ENCODE measurements at places on chromosomes 5 and 9. TPM values are rescaled to one million over a fixed set of nuclear protein-coding genes. Genes with fewer than 3 reads are reported as not detected.
A peak's percentile ranks its signal among the peaks of the same experiment; 100 is the strongest.

Gene PCDHB15
- total RNA-seq, result 3.4 TPM

Gene XRCC4
- 8.7 TPM for total RNA-seq

Gene ANKDD1B
- 6.0 TPM for total RNA-seq

Gene TXNDC8
- total RNA-seq, result 5.1 TPM

Gene SLC6A19
- 0.48 TPM for total RNA-seq

Gene MARVELD2
- total RNA-seq, result 3.9 TPM

Gene KLF9
- total RNA-seq, result 53.9 TPM

Gene SLC22A4
- total RNA-seq, result 4.6 TPM

Gene CDC20B
- 0.96 TPM for total RNA-seq

Gene PLAC8L1
- total RNA-seq, result not detected

Gene CCL27
- not detected for total RNA-seq

Gene SPATA31C1
- total RNA-seq, result 1.2 TPM

Gene PCSK1
- 0.96 TPM for total RNA-seq

Gene SH3RF2
- total RNA-seq, result 4.8 TPM

GRCh38 chr9:35814106-35814840 lies 569 bp downstream of the HINT2 start:
- DNase-seq, result peak; percentile 77

DNA sequence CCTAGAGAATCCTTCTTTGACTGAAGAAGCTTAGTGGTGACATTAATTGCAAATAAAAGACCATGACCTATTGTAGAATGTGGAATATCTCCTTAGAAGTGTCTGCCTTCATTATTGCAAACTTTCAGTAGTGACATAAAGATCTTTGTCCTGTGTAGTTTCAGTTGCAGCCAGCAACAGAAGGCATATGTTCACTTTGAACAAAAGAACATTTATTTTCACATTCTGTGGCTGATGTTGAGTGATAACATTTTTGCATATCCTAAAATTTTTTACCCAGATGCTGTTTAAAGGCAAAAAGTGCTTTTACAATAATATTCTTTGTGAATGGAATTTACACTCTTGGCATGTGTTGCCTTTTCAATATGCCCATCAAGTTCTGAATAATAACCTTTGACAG lies 165.9 kb downstream of the TMC1 start:
- no peak for DNase-seq

- no peak for DNase-seq
Measured at GRCh38 chr9:38081356-38082108, 12.5 kb upstream of the SHB start.

- no peak for DNase-seq
Measured at GRCh38 chr5:158007336-158007735, 148.4 kb upstream of the CLINT1 start.

- no peak for DNase-seq
Measured at GRCh38 chr5:10862085-10862484, 101.1 kb upstream of the DAP start.

GRCh38 chr9:28758341-28758740 lies 1185.1 kb upstream of the C9orf72 start:
- DNase-seq, result no peak

GRCh38 chr5:35058374-35058788 lies 10.6 kb upstream of the AGXT2 start:
- DNase-seq, result no peak

- peak; percentile 38 for DNase-seq
Measured at GRCh38 chr5:79512471-79513307, 1.2 kb downstream of the HOMER1 start.

GRCh38 chr9:115804206-115804605 lies 349.4 kb upstream of the PAPPA start:
- DNase-seq, result no peak

DNA sequence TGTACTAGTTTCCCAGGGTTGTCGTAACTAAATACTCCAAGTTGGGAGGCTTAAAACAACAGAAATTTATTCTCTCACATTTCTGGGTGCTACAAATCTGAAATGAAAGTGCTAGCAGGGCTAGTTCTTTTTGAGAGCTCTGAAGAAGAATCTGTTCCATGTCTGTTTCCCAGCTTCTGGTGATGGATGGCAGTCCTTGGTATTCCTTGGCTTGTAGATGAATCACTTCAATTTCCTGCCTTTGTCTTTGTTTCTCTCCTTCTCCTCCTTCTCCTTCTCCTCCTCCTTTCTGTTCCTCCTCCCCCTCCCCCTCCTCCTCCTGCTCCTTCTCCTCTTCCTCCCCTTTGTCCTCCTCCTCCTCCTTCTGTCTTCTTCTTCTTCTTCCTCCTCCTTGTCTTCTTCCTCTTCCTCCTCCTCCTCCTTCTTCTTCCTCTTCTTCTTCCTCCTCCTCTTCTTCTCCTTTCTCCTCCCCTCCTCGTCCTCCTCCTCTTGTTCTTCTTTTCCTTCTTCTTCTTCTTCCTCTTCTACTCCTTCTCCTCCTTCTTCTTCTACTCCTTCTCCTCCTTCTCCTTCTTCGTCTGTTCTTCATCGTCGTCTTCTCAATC lies 104.7 kb upstream of the ANKRD55 start:
- no peak for DNase-seq

DNA sequence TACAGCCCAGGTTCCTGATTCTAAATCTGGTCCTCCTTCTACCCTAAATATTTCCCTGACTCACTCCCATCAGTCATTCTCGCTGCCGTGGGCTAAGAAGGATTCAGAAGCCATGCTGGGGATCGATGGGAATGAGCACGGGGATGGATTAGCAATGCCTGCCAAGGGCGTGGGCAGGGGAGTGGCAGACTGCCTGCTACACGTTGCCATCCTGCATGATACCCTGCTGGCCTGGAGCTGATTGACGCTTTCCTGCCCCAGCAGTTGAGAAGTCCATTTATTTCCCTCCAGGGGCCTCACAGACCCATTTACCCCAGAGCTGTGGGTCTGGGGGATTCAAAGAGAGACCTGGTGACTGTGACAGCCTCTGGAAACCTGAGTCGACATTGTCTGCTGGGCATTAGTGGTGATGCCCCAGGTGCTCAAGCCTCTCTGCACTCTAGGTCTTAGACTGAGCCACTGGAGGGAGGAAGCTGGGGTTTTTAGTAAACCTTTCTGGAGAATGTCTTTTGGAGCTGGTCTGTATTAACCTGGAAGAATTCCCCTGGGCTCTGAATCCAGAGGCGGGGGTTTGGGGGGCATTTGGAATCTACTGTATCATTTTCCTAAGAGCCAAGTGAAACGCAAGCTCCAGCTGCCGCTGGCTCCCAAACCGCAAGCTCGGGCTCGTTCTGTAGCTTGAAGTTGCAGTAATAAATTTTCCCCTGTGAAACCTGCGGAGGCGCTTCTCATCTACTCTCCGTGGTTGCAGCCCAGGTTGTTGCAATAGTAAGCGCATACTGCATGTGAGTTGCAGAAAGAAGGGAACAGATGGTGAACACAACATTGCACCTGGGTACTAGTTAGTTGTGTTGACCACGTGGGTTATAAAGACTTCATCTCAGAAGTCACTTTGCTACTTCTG lies 76.3 kb upstream of the RAPGEF1 start:
- DNase-seq, result no peak

GRCh38 chr5:10519729-10520128 lies 44.1 kb upstream of the ANKRD33B start:
- no peak for DNase-seq

GRCh38 chr9:76359766-76360165 lies 34.5 kb downstream of the RFK start:
- no peak for DNase-seq

DNA sequence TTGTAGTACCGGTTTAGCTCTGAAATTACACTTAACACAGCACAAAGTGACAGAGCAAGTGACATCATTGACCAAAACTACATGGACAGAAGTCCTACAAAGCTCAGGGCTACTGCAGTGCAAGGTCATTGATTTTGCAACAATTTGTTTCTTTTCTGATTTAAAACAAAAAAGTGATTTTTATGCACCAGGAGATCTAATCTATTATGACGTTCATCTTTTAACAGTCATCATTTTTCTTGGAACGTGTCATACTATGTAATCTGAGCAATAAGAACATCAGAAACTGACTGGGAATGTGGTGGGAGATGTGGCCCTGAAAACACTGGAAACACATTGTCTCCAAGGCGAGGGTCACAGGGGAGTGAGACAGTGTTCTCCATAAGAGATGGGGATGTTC lies 17.4 kb upstream of the ZFAND5 start:
- DNase-seq, result no peak

DNA sequence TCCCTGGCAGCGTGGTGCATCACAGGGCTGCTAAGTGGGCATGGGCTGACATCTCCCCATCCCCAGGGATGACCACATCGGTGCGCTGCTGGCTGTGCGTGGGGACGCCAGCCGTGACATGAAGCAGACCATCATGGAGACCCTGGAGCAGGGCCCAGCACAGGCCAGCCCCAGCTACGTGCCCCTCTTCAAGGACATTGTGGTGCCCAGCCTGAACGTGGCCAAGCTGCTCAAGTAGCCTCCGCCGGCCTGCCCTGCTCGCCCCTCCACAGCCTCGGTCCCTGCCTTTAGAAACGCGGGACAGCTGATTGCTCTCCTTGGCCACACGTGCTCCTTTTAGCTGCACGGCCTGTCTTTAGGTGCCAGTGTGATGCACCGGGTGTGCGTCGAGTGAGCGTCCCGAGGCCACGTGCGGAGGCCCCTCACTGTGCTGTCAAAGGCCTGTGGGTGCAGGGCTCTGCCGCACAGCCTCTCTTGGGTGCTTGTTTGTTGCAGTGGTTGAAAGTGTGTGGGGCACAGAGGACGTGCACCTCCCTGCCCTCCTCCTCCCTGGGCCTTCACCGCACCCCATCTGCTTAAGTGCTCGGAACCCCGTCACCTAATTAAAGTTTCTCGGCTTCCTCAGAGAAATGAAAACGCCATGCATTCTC lies 23.8 kb downstream of the EXOC3 start:
- no peak for DNase-seq

GRCh38 chr5:137056676-137057075 lies 442.4 kb downstream of the SPOCK1 start:
- DNase-seq, result no peak

DNA sequence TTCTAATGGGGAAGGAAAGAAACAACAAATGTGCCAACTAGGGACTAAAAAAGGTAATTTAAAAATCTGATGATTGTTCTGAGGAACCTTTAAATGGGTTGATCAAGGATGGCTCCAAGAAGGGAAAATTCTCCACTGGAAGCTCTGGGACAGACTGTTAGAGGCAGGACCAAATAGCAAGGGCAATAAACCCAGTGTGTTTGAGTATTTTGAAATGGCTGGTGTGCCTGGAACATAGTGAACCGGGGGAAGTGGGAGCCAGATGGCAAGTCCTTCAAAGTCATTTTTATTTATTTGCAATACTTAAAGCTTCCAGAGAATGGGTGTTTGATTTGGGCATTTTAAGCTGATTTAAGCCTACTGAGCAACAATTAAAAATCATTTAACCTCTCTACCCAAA lies 587.7 kb upstream of the MEF2C start:
- DNase-seq, result no peak

- DNase-seq, result peak; percentile 64
Measured at GRCh38 chr9:72363908-72364678, 915 bp downstream of the ZFAND5 start.

DNA sequence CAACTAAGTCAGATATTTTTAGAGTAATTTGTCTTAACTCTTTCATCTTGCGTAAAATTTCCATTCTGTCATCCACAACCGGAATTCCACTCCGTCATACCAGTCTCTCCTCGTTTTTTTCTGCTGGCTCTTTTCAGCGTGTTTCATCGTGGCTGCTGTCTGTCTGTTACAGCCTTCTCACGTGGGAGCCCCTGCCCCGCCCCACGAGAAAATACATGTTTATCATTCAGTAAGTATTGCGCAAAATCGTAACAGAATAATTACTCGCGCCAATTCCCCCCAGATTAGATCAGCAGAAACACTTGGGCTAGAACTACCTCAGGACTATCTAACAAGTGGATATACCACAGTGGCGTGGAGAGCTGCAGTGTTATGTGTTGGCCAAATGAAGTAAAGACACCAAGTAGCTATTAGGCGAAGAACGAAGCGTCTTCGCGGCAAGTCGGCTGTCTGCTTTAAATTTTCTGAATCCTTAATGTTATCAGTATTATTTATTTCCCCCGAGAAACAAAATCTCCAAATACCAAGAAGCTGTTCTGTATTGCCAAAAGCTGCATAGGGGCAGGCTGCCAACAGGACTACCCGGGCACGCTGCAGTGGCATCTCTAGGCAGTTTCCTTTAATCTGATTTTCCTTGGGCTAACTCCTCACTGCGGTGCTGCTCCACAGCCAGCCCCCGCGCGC lies 566 bp upstream of the FOCAD start:
- peak; percentile 69 for DNase-seq

DNA sequence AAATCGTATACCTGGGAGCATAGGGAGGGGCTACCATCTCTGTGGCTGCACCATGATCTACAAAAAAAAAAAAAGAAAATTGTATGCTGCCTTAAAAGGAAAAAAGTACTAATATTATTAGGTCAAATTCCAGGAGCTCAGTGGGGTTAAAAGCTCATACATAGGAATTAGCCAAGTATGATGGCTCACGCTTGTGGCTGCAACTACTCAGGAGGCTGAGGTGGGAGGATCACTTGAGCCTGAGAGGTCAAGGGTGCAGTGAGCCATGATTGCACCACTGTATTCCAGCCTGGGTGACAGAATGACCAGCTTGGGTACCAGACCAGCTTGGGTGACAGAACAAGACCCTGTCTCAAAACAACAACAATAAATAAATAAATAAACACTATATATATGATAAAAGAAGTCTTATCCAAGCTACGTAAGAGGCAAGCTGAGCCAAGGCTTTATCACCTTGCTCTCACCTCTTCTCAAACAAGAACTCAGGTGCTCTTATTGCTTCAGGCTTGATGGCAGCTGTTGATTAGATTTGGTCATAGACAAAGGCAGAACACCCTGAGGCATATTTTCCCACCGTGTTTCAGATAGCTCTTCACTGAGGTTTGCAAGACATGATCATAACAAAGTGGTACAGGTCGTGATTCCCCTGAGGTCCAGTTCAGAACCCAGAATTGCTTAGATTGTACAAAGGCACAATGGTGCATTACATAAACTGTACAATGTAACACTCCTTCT lies 3.3 kb upstream of the FBXW11 start:
- no peak for DNase-seq

GRCh38 chr9:123201083-123201482 lies 67.3 kb downstream of the STRBP start:
- DNase-seq, result no peak

GRCh38 chr5:131525805-131526204 lies 109.2 kb downstream of the RAPGEF6 start:
- no peak for DNase-seq

GRCh38 chr5:137184734-137185133 lies 314.4 kb downstream of the SPOCK1 start:
- DNase-seq, result no peak

GRCh38 chr5:168159425-168159824 lies 132.0 kb upstream of the WWC1 start:
- DNase-seq, result no peak

- DNase-seq, result no peak
Measured at GRCh38 chr5:140202078-140202477, 27.1 kb downstream of the CYSTM1 start.

- peak; percentile 50 for DNase-seq
Measured at GRCh38 chr9:129696944-129697655, 31.7 kb downstream of the PRRX2 start.

Measured in umbilical cord (tissue), 2 donors.